ENCODE measurements at places on chromosomes 5 and 9.

GRCh38 chr5:57778501-57779091 is 296.0 kb upstream of the ACTBL2 start:
- ATAC-seq, result no peak

GRCh38 chr5:143896516-143896915 is 84.6 kb downstream of the HMHB1 start:
- no peak for ATAC-seq

DNA sequence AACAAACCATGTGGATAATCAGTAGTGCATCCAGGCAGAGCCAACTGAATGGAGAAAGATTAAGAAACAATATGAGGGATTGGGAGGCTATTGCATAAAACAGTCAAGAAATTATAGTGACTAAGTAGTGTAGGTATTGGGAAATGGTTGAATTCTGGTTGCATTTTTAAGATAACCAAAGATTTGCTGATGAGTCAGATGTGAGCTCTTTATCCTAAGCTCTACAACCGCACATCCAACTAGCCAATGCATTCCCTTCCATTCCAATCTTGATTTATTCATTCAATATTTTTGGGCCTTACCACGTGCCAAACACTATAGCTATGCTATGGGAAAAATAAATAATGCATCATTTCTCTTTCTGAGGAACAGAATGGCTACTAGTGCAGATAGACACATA is 524.5 kb upstream of the RGMB start:
- ATAC-seq, result no peak

GRCh38 chr9:132099741-132100407 is 20.2 kb upstream of the MED27 start:
- ATAC-seq, result no peak

DNA sequence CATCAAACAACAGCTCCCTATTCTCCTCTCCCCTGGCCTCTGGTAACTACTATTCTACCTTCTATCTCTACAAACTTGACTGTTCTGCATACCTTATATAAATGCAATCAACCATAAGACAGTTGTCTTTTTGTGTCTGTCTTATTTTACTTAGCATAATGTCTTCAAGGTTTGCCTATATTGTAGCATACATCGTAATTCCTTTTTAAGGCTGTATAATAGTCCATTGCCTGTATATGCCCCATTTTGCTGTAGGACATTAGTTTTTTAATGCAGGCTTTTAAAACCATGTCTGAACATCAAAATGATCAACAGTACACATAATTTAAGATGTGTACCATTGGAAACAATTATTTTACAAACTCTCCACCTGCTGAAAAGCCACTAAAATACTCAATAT is 12.4 kb downstream of the ANKH start:
- no peak for ATAC-seq

GRCh38 chr5:43564289-43564850 is 7.5 kb upstream of the PAIP1 start:
- no peak for ATAC-seq

GRCh38 chr5:103166706-103167105 is 46.6 kb downstream of the PPIP5K2 start:
- ATAC-seq, result no peak

GRCh38 chr5:107670087-107670931 is 428 bp downstream of the EFNA5 start:
- no peak for ATAC-seq

- ATAC-seq, result no peak
These were observed 1035.2 kb upstream of the ARRDC3 start for GRCh38 chr5:92418341-92418740.

DNA sequence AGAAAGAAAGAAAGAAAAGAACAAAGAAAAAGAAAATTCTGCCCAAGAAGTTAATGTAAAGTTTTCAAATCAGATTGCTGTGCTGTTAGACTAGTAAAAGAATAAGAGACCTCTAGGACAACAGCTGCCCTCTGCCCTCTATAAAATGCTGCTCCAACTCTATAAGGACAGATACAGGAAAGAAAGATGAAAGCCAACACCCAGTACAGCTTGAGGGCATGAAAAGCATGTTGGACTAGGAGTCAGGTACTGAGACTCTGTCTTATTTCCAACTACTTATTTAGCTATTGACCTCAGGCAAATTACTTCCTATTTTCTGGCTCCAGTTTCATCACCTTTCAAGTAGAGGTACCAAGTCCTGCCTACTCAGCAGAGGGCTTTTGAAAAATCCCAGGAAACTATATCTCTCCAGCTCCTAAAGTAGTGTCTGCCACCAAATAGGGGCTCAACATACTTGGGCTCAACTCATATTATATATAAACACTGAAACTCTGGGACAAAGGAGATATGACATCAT is 5.7 kb downstream of the HBEGF start:
- ATAC-seq, result no peak

DNA sequence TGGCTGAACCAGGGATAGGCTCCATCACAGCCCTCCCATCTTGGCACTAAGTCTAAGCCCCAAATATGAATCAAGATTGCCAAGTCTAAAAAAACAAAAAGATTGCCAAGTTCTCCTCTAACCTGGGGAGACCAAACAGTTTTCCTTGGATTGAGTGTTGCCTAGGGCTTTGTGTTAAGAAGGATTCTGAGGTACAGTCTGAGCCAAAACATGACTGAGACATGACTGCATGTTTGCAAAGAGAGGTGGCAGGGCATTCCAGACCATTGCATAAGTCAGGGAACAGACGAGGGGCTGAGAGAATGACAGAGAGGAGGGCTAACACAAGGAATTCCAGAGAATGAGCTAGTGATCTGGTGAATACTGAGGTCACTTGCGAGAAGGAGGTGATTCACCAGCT is 11.4 kb downstream of the LAMC3 start:
- no peak for ATAC-seq

DNA sequence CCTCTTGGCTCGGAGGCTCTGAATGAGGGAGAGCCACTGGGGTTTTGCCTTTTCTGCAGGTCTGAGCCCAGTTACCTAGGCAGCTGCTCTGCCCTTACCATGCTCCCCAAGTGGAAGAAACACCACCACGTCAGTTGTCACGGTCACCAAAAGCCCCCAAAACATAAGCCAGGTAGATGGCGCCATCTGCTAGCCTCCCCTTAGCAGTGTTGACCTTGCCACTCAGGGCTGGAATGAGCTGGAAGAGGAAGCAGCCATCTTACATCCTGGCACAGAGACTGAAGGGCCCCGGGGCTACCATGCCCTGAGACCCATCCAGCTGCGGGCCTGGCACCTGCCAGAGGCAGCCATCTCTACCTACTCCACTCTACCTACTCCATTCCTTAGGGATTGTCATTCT is 7.4 kb downstream of the ZER1 start:
- ATAC-seq, result no peak

GRCh38 chr5:155556700-155557099 is 543.1 kb downstream of the KIF4B start:
- no peak for ATAC-seq

- no peak for ATAC-seq
These were observed 32.3 kb downstream of the ERCC6L2 start for GRCh38 chr9:95907794-95908193.

DNA sequence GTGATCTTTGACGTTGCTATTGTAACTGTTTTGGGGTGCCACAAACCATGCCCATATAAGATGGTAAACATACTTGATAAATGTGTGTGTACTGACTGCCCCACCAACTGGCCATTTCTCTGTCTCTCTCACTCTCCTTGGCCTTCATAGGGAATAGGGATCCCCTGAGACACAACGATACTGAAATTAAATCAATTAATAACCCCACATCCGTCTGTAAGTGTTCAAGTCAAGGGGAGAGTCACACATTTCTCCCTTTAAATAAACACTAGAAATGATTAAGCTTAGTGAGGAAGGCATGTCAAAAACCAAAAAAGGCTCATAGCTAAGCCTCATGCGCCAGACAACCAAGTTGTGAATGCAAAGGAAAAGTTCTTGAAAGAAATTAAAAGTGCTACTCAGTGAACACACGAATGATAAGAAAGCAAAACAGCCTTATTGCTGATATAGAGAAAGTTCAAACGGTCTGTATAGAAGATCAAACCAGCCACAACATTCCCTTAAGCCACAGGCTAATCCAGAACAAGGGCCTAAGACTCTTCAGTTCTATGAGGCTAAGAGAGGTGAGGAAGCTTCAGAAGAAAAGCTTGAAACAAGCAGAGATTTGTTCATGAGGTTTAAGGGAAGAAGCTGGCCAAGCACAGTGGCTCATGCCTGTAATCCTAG is 111.1 kb downstream of the UGCG start:
- ATAC-seq, result no peak

DNA sequence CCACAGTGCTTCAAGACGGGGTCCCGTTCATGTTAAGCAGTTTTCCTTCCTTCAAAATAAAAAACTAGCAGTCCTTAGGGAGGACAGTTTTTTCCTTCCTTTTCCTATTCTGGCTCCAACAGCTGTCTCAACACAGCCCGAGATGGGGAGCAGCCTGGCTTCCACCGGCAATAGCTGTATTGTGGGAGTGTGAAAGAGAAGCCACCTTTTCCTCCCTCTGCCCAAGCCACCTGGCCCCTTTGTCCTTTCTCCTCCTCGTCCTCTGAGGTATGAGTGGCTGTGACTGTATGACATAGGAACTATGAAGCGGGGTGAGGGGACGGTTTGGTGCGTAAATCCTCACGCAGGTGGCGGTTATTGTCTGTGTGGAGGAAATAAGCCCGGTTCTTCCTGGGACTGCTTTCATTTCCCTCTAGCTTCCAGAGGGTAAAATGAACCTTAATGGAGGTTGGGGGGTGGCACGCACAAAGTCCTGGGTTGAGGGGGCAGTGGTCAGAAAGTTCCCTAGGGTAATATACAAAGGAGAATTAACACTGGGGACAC is 292.0 kb upstream of the DMRT1 start:
- no peak for ATAC-seq

DNA sequence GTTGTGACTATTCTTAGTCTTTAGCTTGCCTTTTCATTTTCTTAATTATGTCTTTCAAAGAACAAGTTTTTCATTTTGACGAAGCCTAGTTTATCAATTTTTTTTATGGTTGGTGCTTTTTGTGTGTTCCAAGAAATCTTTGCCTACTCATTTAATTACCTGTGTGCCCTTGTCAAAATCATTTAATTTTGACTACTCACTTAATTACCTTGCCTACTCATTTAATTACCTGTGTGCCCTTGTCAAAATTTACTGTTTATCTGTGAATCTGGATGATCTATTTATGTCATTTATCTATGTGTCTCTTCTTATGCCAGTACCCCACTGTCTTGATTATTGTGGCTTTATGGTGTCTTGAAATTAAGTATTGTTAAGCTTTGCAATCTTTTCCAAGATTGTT is 63.9 kb downstream of the MTAP start:
- no peak for ATAC-seq

DNA sequence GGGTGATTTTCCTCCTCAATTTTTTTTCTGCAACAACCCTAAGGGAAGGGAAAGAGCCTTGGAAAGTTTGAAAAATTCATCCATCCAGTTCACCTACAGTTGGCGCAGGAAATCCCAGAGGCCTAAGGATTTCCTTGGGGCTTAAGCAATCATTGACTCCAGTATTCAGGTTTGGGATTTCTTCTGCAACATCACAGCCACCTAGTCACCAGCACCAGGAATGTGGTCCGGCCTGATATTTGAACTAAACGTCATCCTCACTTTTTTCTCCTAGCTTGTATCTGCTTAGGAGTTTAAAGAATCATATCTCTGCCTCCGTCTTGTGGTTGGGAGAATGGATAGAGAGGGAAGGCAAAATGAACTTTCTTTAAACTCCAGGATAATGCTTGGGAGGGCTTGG is 20.2 kb upstream of the TLE4 start:
- no peak for ATAC-seq

DNA sequence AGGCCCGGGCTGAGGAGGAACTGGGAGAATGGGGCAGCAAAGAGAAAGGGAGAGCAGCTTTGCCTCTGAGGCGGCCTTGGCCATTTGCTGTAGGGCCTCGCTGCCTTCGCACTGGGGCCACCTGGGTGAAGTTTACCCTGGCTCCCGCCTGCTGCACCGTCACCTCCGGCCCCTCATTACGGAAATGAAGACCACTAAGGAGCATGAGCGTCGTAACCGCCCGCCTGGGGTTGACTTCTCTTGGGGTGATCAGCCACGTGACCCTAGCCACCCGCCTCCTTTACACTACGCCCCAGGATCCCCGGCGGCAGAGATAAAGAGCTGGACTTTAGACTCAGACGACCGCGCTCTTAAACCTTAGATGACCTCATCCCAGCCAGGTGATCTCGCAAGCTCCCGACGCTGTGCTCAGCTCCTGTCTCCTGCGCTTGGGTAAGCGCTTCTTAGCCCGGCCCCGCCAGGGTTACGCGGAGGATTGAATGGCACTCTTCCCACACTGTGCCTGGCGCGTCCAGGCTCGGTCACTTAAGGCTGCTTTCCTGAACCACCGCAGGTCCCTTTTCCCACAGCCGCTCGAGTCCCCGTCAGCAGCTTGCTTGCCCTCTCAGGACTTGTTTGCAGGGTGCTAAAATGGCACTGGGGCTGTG is 107.9 kb upstream of the LARP1 start:
- peak; percentile 72 for ATAC-seq

DNA sequence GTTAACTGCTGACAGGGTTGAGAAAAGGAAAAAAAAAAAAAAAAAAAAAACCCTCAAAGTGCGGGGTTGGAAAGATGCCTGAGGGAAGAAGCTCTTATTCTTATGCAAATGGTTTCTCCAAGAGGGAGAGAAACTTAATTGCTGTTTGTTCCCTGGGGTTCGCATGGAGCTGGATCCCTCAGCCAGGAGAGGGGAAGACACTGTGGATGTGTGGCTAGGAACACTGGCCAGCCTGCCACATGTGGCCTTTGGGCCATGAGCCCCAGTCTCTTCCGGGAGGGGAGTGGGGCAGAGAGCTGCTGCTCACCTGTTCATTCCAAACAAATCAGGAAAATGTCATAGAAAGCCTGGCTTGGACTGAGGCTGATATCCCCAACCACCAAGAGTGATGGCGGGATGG is 9.4 kb upstream of the SCGB3A2 start:
- no peak for ATAC-seq

GRCh38 chr9:112119225-112120029 is 55.7 kb downstream of the SUSD1 start:
- no peak for ATAC-seq

GRCh38 chr5:129362456-129362855 is 97.6 kb upstream of the ADAMTS19 start:
- no peak for ATAC-seq

DNA sequence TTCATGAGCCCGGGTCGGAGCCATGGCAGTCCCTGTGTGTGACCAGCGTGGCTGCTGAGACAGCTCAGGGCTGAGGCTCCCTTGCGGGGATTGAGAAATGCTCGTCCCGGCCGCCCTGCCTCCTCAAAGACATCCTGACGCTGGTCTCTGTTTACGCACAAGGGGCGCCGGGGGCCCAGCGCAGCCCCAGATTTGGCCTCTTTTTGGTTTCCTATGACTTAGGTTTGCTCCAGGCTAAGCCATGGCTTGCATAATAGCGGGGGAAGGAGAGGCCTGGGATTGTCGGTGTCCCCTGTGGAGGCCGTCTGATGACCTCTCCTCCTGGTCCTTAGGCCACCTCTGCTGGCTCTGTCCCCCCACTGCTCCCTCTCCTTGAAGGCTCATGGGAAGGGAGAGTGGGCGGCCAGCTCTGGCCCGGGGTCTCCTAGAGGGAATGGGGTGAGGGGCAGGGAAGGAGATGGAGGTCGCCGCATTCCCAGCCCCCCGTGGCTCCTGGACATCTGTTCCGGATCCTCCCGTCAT is 3.5 kb downstream of the LAMC3 start:
- no peak for ATAC-seq

All from stimulated activated memory B cell treated with anti-CD40 and anti-IgM and Interleukin-4, amounts not matched to agents 10 μg/mL and 1 μg/mL and 100 μg/mL, for 72 hours (primary cell).